ENCODE measurements at places on chromosomes 11 and 22. TPM values are rescaled to one million over a fixed set of nuclear protein-coding genes. Genes with fewer than 3 reads are reported as not detected.

DNA sequence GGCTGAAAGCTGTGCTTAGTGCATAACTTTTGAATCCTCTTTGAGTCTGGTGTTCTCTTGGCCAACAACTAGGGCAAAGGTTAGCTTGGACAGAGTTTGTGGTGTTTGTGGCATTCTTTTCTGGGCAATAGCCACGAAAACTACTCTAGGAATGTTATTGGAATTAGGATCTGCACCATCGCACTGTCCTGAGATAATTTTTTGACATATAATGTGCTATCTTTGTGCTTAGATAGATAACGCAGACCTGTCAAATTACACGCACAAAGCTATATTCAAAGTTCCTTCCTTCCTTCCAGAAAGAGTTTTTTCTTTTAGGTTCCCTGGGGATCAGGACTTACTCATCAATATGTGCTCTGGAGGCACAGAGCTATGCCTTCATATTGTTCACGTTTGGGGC lies 166.8 kb upstream of the MTMR2 start:
- DNase-seq, result no peak

DNA sequence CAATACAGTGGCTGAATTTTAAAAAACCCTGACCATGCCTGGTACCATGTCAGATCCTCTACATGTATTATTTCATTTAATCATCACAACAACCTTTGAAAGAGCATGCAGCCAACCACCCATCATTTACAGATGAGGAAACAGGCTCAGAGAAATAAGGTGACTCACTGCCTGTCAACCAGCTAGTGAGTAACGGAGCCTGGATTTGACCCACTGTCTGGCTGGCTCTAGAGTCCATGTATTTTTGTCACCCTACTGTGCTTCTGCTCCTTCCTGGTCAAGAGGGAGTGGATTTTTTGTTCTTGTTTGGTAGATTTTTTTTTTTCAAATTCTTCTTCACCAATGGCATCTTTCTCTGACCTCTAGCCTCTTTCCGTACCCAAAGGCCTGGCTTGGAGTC lies 77.4 kb downstream of the CWC15 start:
- DNase-seq, result no peak

- DNase-seq, result no peak
These were observed 43.2 kb downstream of the ME3 start for GRCh38 chr11:86629045-86629706.

DNA sequence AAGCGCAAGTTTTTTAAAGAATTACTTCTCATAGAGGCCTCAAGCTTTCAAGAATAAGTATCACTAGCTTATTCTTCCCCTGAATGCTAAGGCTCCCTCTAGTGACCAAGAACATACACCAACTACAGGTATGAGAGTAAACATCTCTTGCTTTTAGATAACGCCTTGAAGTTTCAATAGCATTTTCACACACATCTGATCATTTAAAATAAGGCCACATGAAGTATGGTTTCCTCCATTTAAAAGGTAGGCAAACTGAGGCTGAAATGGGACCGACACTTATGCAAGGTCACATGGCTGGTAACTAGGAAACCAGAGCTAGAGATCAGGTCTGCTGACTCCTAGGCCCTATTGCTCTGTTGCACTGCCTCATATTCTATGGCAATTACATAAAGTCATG lies 66.5 kb downstream of the CCDC34 start:
- no peak for DNase-seq

DNA sequence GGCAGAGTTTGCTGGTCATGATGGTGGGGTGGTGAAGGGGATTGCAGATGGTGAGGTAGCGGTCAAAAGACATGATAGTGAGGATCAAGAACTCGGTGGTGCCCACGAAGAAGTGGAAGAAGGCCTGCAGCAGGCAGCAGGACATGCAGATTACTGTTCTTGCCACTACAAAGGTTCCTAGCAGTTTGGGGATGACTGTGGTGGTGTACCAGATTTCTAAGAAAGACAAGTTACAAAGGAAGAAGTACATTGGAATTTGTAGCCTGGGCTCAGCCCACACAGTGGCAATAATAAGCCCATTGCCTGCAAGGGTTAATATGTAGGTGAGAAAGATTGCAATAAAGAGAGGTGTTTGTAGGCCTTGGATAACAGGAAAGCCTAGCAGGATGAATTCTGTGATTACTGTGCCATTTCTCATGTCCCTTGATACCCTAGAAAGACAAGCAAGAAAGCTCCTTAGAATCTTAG lies at the start of gene OR6X1:
Gene OR6X1, minus strand, starts transcription at position 418 of the 468 bp plus-strand sequence. Its CDS starts 0 bp downstream, at position 418.
- no peak for DNase-seq

DNA sequence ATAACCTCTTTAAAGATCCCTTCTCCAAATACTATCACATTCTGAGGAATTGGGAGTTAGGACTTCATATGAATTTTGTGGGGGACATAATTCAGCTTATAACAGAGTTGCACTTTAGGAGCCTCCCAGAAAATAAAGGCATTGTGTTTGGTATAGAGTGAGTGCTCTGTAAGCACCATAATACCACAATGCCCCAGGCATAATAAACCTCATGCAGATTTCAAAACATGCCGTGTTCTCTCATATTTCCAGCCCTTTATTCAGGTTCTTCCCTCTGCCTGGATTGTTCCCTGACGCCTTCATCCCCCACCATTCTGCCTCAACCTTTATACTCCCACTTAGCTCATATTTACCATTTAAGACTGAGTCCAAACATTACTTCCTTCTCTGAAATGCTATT lies 398.8 kb upstream of the FAT3 start:
- DNase-seq, result no peak

DNA sequence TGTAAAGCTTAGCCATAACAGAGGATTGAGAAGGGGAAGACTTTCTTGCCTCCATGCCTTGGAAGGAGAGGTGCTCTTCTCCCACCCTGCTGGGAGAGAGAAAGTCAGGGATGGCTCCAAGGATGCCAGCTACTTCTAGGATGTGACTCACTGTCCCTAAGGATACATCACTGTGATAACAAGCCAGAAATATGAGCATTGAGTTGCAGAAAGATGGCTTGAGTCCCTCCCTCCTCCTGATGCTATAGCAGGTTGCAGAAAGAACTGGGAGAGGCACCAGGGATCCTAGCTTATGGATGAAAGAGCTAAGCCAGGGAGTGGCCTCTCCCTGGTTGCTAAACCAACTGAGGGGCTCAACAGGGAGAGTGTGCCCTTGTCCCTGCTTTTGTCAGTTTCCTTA lies 27.8 kb upstream of the FJX1 start:
- no peak for DNase-seq

- DNase-seq, result no peak
These were observed 7.5 kb downstream of the MS4A8 start for GRCh38 chr11:60706931-60707330.

- peak; percentile 24 for DNase-seq
These were observed 39.3 kb upstream of the BSX start for GRCh38 chr11:123020968-123021367.

- no peak for DNase-seq
These were observed 37.1 kb downstream of the ST3GAL4 start for GRCh38 chr11:126392633-126393013.

DNA sequence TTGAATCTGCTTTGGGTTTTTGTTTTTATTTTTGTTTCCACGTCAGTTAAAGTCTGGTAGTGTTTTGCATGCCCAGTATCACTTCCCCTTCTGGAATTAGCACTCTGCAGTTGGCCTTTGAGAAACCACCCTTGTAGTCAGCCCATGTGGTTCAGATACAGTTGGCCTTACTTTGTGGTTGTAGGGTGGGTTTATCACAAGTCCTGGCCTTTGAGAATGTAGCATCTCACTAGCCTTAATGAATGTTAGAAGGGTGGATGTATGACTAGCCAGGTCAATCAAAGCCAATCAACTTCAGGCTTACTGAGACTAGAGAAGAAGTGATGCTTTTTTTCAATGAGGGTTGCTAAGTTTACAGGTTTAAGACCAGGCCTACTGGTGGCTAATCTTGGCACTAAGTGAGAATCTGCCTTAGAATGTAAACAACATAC lies 19.8 kb downstream of the ARL14EP start:
- no peak for DNase-seq

- peak; percentile 37 for DNase-seq
These were observed 5.4 kb downstream of the GRK2 start for GRCh38 chr11:67271541-67272284.

GRCh38 chr11:102001657-102002338 lies 45.4 kb upstream of the CFAP300 start:
- DNase-seq, result no peak

GRCh38 chr11:88475991-88476418 lies 138.5 kb upstream of the CTSC start:
- no peak for DNase-seq

DNA sequence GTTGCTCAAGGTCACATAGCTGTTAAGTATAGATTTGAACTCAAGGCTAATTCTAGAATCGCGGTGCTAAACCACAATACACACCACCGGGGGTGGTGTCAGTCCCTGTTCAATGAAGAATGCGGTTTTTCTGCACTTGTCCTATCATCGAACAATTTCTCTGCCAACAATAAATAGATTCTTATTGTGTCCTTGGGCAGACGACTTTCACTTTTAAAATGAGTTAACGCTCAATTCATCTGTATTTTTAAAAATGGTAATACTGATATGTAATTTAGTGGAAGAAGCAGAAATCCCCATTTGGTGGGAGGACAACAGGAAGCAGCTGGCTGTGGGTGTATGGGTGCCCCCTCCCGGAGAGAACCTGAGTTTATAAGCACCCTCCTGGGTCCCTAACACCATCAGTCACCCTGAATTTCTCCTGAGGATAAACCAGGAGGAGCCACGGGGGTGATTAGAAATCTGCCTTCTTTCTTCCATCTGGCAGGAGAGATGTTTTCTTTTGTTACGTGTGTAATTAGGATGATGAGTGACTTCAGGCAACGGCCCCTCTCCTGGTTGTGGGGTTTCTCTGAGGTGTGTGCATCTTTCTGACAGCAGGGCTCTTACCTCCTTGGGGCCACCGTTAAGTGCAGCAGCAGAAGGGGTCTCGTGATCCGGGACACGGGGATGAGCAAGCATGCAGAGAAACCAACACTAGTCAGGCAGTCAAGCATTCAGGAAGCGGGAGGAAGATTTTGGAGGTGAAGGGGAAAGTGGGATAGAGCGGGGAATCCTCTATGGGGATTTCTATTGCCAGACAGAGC lies 87.7 kb downstream of the GRAMD1B start:
- DNase-seq, result no peak

DNA sequence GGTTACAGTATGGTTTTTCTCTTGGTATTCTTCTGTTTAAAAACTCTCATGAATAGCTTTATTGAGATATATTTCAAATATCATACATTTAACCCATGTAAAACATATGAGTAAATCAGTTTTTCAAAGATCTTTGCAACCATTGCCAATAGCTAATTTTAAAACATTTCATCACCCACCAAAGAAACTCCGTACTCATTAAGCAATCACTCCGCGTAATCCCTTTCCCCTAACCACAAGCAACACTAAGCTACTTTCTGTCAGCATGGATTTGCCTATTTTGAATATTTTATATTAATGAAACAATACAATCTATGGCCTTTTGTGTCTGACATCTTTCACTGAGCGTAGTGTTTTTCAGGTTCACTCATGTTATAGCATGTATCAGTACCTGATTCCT lies 697.9 kb upstream of the ANO5 start:
- no peak for DNase-seq

DNA sequence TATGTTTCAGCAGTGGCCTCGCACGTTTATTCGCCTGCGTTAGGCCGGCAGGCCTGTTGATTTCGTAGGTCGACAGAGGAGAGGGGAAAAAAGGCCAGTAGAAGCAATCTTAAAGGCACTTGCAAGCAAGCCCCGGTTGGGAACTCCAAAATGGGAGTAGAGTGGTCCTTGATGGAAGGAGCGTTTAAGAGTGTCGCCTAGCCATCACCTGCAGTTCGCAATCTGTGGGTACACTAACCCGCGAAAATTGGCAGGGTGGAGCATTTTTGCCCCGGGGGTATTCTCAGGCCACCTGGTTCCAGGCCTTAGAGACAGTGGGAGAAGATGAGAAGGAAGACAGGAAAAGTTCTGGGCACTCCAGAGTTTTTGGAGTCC lies 1.1 kb downstream of the EWSR1 start:
- no peak for DNase-seq

- no peak for DNase-seq
These were observed 2095.9 kb downstream of the LRRC4C start for GRCh38 chr11:39363571-39363970.

Gene MS4A15
- total RNA-seq, result 13.4 TPM

Gene DEPDC7
- total RNA-seq, result 1.7 TPM

Gene GSTT2
- not detected for total RNA-seq

Gene FGF3
- total RNA-seq, result not detected

Gene BATF2
- 3.2 TPM for total RNA-seq

Gene SAMM50
- 32.0 TPM for total RNA-seq

Gene PDXP
- total RNA-seq, result 8.3 TPM

Gene IL18
- 46.0 TPM for total RNA-seq

Gene BAIAP2L2
- total RNA-seq, result 0.34 TPM

Gene CECR2
- 9.9 TPM for total RNA-seq

Gene KRTAP5-10
- total RNA-seq, result not detected

Gene LARGE2
- total RNA-seq, result 12.7 TPM

Gene SLC5A1
- 1.1 TPM for total RNA-seq

Gene FGF4
- not detected for total RNA-seq

Gene TXN2
- total RNA-seq, result 64.4 TPM
